Stimulated activated CD8-positive, alpha-beta memory T cell treated with anti-CD3 and anti-CD28 coated beads, Interleukin-15, amount 100 ng/mL, for 4 hours (primary cell): ENCODE measurements at places on chromosomes 7 and 10.

DNA sequence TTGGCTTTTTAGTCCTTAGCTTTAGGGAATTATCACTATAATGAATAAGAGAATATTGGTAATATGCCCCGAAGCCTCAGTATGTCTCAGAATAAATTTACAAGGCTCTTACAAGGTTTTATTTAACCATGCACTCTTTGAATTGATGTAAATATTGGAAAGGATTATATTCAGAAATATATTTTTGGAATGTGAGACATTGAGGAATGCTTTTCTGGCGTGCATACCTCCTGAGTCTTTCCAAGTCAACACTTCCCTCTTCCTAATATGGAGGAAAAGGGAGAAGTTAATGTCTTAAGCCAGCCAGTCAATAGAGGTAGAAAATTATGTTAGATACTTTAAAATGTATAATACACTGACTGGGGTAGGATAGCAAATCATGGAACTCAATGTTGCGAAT is 1.2 kb upstream of the OR2F1 start:
- no peak for DNase-seq

DNA sequence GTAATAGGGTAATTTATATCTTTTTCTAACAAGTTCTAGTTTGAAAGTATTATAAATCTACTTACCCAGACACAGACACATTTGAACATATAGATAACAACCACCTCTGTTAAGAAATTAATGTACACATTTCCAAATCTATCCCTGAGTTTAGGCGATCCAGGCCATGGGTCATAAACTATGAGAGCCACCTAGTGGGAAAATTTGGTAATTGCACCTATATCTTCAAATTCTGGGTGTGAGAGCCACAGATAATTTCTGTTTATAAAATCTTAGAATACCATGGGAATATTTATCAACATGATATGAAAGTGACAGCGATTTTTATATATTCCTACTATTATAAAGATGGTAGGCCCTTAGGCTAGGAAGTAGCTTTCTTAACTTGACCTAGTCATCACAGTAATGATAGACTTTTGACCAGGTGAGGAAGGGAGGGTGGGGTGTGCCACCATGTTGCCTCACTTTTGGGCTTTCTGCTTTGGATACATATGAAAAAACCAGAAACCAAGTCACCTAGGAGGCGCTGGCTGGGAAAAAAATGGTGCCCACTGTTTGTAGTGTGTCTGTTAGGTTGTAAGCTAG is 8.0 kb upstream of the EPHA1 start:
- no peak for DNase-seq

- no peak for DNase-seq
Measured at GRCh38 chr10:118258285-118258684, 83.8 kb downstream of the FAM204A start.

- DNase-seq: no peak
Measured at GRCh38 chr7:155831807-155832524, 19.7 kb upstream of the SHH start.

DNA sequence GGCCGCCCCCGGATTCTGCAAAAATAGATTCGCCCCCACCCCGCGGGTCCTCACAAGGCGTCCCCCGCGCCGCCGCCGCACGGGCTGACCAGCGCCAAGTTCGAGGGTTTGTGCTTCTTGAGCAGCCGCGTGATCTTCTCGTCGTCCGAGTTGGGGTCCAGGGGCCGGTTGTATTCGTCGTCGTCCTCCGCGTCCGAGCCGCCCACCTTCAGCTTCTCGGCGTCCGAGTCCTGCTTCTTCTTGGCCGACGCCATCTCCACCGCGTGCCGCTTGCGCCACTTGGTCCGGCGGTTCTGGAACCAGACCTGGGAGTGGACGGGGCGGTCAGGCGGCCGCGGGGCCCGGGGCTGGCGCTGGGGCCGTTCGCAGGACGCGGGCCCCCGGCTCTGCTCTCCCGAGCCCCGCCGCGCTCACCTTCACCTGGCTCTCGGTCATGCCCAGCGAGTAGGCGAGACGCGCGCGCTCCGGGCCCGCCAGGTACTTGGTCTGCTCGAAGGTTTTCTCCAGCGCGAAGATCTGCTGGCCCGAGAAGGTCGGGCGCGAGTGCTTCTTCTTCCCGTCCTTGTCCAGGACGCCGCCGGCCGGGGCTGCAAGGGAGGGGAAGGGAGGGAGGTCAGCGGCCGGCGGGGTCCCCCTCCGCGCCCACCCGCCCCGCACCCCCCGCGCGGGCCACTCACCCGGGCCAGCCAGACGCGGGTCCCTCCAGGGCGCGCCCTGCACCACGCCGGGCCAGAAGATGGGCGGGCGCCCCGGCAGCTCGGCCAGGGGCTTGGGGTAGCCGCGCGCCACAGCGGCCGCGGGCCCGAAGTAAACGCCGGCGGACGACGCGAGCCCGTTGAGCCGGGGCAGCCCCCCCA is 853 bp downstream of the NKX6-2 start:
- DNase-seq: no peak

- no peak for DNase-seq
Measured at GRCh38 chr10:95784279-95784913, 28.4 kb downstream of the ENTPD1 start.

GRCh38 chr7:151115836-151116418 is 29.7 kb downstream of the AGAP3 start:
- DNase-seq: no peak

GRCh38 chr10:126468467-126468866 is 80.2 kb upstream of the ADAM12 start:
- no peak for DNase-seq
